Heart right ventricle (tissue), 16 donors: ENCODE measurements at places on chromosomes 3 and 15. TPM values are rescaled to one million over a fixed set of nuclear protein-coding genes. Genes with fewer than 3 reads are reported as not detected.

DNA sequence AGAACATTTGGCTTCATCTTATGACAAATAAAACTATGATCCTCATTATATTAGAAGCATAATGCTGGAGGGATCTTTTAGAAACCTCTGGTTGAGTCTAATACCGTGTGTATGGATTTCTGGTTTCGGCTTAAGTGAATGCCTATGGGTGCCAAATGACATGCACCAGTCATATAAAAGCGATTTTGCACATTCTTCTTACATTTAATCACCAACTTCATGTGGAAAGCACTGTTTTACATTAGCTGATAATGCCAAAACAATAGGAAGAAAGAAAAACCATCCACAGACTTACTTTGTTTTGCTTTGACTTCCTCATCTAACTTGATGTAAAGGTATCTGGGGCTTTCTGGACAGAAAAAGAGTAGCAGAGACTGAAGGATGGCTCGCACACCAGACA, 20.9 kb downstream of the SLC2A2 start:
- H3K27me3 ChIP-seq, result no peaks in the 10 kb centered on the region
- no peaks in the 10 kb centered on the region for H3K4me1 ChIP-seq
- DNase-seq, result no peak
- no peak overlapping the region for H3K4me3 ChIP-seq
- H3K27ac ChIP-seq, result no peak overlapping the region

GRCh38 chr3:23653647-23654525, 151.9 kb upstream of the UBE2E1 start:
- H3K27ac ChIP-seq, result no peak overlapping the region
- no peaks in the 10 kb centered on the region for H3K27me3 ChIP-seq
- H3K4me1 ChIP-seq, result no peaks in the 10 kb centered on the region
- no peak overlapping the region for H3K4me3 ChIP-seq

DNA sequence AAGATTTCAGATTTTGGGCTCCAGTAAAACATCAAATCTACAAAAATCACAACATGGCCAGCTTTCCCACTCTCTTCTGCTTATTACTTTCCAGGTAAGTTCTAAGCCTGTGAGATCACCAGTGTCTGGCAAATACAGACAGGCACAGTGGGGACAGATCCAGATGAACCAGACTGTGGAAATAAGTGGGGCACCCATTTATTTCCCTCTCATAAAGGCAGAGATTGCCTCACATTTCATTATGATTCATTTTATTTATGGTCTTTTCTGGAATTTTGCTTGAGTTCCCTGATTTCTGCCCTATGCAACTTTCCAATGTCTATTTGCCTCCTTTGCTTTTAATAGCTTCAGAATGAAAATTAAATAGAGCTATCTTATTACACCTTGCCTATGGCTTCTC, 66.8 kb downstream of the GREM1 start:
- no peaks in the 10 kb centered on the region for H3K4me1 ChIP-seq
- no peak overlapping the region for H3K4me3 ChIP-seq
- H3K27me3 ChIP-seq, result no peaks in the 10 kb centered on the region
- H3K36me3 ChIP-seq, result no peaks in the 10 kb centered on the region
- DNase-seq, result no peak

- H3K4me3 ChIP-seq, result no peak overlapping the region
- no peaks in the 10 kb centered on the region for H3K36me3 ChIP-seq
- no peaks in the 10 kb centered on the region for H3K27me3 ChIP-seq
- peaks cover 23% of the 10 kb centered on the region for H3K4me1 ChIP-seq
- peak overlapping the region; percentile 15 for H3K27ac ChIP-seq
Observed at GRCh38 chr3:65398953-65399352, 639.8 kb downstream of the MAGI1 start.

GRCh38 chr3:119700269-119700919, 2.4 kb upstream of the CFAP91 start:
- H3K4me3 ChIP-seq, result no peak overlapping the region
- H3K36me3 ChIP-seq, result no peaks in the 10 kb centered on the region
- H3K27ac ChIP-seq, result peak overlapping the region; percentile 65

GRCh38 chr3:193942516-193943055, 193.4 kb upstream of the HES1 start:
- H3K27me3 ChIP-seq, result peaks cover 65% of the 10 kb centered on the region
- DNase-seq, result no peak
- H3K27ac ChIP-seq, result no peak overlapping the region
- H3K4me1 ChIP-seq, result peaks cover 6% of the 10 kb centered on the region
- no peaks in the 10 kb centered on the region for H3K36me3 ChIP-seq

Gene ZNF80
- total RNA-seq, result not detected

Gene CFAP100
- not detected for total RNA-seq

Gene CLDN16
- not detected for total RNA-seq

Gene AQP9
- total RNA-seq, result 1.4 TPM

Gene PROS1
- 147 TPM for total RNA-seq

Gene HIGD2B
- total RNA-seq, result not detected

Gene GOLGA8T
- total RNA-seq, result 1.1 TPM

Gene ANKRD34C
- 0.52 TPM for total RNA-seq

Gene TMCO5A
- not detected for total RNA-seq

Gene CTXN2
- total RNA-seq, result not detected

Gene SPTSSB
- total RNA-seq, result not detected
